Coronary artery (tissue), 2 donors: ENCODE measurements at places on chromosomes 11 and 22.
A peak's percentile ranks its signal among the peaks of the same experiment; 100 is the strongest.

GRCh38 chr11:6737872-6738466 is 33.8 kb downstream of the OR2AG2 start:
- DNase-seq, result no peak

DNA sequence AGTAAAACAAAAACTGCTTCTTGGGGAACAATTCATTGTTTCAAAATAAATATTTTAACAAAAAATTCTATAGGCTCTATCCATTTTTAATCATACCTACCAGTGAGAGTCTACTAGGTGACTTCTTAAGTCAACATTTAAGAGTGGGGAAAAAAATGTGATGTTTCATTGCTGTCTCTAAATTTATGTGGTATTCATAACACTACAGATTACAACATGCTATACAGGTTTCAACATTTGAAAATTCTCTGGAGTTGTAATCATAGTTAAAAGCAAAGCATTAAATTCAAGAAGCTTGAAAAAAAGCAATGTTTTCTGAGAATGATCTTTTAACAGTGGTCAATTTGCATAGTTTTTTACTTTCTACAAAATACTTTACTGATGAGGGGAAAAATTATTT is 18.3 kb downstream of the SBF2 start:
- no peak for DNase-seq

DNA sequence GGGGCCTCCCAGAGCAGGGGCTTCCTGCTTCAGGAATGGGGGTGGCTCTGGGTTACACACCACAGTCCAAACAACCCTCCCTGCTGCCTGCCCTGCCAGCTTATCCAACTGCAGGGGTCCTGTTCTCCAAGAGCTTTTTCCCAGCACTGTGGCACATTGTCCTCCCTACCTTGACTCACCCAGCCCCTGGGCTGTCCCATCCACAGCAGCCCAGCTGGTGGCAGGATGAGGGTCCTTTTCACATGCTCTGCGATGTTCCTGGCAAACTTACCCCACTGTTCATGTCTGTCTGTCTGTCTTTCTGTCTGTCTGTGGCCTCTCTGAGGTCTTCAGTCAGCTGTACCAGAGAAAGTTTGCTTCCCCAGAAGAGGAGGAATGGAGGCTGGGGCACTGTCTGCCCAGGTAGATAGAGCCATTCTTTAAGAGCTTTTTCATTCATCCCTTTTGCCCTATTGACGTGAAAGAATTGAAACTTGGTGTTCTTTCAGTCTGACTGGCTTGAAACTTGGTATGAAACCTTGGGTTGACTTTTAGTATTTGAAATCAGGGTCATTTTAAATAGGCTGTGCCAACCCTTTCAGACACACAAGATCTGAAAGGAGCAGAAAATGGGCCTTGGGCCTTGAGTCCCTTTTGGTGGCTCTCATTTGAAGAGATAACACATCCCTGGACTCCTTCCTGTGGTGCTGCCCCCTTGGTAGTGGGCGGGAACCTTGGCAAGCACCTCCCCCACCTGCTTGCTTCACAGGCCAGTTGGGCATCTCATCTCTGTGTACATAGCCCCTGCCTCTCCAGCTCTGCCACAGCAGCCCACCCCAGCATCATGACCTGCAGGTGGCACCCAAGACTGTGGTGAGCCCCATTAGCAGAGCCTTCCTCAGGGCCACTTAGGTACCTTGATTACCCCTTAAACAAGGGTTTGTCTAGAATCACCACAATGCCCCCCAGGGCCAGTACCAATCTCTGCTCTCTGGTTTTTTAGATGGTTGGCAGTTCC is 74.6 kb upstream of the SUSD2 start:
- no peak for DNase-seq

- DNase-seq, result no peak
These were observed 69.4 kb downstream of the MCHR1 start for GRCh38 chr22:40748388-40749355.

- no peak for DNase-seq
These were observed 16.2 kb upstream of the RRAS2 start for GRCh38 chr11:14374922-14375830.

- DNase-seq, result peak; percentile 92
These were observed at the start of gene TSPO for GRCh38 chr22:43151251-43152002. Gene TSPO (plus strand): TSS chr22:43151559. CDS start chr22:43159239, 7,680 bp downstream.

DNA sequence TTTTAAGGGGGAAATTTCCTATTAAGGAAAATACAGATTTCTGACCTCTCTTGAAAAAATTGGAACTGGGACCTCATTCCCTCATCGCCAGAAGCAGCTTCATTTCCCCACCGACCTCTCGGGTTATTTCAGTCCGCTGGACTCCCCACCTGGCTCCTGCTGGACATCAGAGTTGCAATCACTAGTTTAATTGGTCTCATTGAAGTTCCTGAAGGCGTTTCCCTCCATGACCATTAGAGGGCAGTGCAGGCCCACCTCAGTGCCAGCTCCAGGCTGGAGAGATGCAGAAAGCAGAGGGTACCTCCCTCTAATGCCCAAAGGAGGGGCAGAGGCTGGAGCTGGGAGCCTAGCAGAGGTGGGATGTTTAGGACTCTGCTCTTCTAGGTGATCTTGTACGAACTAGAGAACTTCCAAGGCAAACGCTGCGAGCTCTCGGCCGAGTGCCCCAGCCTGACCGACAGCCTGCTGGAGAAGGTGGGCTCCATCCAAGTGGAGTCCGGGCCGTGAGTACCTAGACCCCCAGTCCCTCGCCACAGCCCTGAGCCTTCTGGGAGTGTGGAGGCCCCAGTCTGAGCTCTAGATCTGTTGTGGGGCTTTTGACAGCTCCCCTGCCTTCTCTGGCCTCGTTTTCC is 2.7 kb downstream of the CRYBB3 start:
- no peak for DNase-seq

DNA sequence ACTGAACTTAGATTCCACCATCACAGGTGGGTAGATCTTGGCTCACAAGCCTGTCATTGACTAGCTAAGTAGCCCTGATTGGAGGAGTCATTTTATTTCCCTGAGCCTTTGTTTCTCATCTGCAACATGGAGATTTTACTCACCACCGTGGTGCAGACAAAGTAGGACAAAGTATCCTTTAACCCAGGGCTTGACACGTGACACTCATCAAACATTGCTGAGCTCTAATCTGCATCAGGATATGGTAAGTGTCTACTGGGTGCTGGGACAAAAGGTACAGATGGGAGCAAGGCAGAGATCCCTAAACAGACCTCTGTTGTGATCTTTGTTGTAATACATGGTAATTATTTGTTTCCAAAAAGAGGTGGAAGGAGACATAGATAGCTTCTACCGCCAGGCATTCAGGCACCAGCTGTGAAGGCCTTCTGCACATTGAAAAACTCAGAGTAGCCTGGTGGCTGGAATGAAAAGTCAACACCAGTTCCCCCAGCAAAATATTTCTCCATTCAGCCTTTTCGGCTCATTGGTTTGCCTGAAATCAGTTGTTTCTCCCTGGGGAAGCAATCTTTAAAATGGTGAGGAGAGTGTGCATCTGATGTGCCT is 18.3 kb upstream of the MICAL2 start:
- no peak for DNase-seq
